ENCODE measurements at places on chromosomes 4 and X. TPM values are rescaled to one million over a fixed set of nuclear protein-coding genes. Genes with fewer than 3 reads are reported as not detected.

HPSE gene
- 1.8 TPM for total RNA-seq

GYPB gene
- total RNA-seq = not detected

NAA11 gene
- not detected for total RNA-seq

ARR3 gene
- total RNA-seq = not detected

GRCh38 chrX:154818916-154819770 lies 13.9 kb upstream of the MPP1 start:
- DNase-seq = no peak

DNA sequence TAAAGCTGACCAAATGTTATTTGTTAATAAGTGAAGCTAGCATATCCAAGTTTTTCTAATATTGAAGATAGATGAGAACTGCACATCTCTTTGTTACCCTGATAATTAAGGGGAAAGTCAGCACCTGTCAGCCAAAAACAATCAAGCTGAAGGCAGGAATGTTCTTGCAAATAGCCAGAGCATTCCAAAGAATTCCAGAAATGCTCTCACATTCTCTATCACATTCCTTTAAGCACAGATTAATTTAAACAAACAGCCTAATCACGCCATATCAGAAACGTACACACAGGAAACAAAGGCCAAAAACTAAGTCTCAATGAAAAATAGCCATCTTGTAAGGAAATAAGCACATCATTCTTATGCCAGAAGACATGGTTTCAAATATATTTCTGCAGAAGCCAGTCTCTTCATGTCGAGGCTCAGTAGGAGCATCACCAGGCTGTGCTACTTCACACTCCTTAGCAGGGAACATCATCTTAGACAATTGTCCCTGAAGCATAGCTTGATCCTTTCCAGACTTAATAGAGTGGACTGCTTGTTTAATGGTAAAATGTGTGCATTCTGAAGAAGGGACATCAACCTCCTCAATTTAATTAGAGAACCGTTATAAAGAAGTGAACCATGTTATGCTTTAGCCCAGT lies 252.9 kb upstream of the TTC29 start:
- no peak for DNase-seq

DNA sequence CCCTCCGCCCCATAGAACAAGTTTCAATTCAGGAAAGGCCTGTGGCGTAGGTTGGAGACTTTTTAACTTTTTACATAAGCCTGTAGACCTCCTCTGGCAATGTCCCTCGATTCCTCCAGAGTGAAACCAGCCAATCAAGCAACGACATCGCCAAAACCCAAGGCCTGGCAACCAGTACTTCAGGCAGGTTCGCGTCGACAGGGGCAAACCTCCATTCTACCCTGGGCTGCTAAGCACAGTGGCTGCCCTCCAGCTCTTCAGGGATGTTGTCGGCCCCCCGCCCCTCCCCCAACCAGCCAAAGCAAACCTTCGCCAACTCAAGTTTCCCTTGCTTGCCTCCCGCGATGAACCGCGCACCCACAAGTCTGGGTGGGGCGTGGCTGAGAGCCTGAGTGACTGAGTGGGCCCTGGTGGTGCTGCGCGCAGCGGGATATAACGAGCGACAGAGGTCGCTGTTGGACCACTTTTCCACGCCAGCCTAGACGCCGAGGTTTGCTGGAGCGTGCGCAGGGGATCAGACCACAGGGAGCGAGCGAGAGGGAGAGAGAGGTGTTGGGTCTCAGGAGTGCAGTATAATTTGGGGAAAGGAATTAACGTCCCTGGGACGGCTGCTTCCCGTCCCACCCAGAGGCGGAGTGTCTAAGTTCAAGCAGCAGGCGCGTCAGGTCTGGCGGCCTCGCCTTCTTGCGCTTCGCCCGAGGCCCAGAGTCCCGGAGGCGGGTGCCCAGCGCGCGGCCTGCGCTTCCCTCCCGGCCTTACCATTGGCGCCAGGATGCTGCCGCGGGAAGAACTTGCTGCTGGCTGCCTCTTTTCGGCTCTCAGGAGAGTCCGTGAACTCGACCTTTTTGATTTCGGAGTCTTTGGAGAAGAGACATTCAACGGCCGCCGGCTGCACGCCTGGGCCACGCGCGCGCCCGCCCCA lies 9.0 kb upstream of the PITX2 start:
- no peak for DNase-seq

DNA sequence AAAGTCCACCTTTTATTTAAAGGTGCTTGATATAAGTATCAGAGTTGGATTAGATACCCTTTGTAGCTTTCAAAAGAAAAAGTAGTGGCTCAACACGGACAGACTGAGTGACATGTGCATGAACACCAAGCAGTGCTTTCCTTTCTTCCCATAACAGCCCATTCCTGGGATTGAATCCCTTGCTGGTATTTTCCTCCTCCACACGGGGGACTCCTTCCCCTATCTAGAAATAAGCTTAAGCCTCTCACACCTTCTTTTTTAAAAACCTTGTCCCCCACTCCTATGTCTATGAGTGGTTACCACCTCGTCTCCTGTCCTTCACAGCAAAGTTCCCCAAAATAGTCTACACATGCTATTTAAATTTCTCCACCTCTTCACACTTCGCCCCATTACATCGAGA lies 5.1 kb downstream of the AP1S2 start:
- DNase-seq = no peak

DNA sequence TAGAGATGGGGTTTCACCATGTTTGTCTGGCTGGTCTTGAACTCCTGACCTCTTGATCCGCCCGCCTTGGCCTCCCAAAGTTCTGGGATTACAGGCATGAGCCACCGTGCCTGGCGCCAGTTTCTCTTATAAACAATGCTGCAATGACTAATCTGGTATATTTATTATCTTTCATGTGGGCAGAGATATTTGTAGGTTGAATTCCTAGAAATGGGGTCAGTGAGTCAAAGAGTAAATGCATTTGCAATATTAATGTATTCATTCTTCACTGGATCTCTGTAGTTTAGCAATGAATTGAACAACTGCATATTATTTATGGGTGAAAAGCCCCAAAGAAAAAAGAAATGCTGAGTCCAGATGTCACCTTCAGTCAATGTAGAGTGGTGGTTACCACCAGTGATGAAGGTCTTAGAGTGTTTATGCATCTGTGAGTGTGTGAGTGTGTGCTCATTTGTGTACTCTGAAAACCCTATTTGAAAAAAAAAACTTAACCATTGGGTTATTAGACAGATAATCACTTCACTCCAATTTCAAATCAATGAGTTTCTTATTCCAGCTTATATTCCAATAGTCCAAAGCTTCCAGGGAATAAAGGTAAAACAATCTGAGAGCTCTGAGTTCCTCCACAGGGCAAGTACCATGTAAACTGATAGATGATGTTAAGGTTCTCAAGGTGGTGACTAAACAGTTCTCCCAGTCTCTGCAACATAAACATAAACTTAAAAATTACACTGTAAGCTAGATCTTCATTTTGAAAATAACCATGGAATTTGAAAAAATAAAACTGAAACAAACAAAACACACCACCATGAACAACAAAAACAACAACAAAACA lies 22.6 kb upstream of the CD38 start:
- no peak for DNase-seq

GRCh38 chrX:114583646-114584374 lies at the start of gene HTR2C:
TSS of gene HTR2C (plus strand) at chrX:114584086. CDS start at chrX:114726937, 142,851 bp downstream.
- no peak for DNase-seq

GRCh38 chrX:153517946-153518834 lies 748 bp downstream of the ATP2B3 start:
- DNase-seq = no peak

DNA sequence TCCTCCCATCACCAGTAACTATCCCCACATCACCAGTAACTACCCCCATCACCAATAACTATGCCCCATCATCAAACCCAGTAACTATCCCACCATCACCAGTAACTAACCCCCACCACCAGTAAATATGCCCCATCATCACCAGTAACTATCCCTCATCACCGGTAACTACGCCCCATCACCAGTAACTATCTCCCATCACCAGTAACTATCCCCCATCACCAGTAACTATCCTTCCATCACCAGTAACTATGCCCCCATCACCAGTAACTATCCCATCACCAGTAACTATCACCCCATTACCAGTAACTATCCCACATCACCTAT lies 2.9 kb downstream of the ASMTL start:
- no peak for DNase-seq

All from Right ventricle myocardium inferior (tissue), 1 donor.